ENCODE measurements at places on chromosomes 3 and 15.

- DNase-seq, result no peak
These were observed 69.0 kb downstream of the RAB7A start for GRCh38 chr3:128794770-128795649.

- DNase-seq, result no peak
These were observed 4.9 kb upstream of the SLC6A6 start for GRCh38 chr3:14397531-14397930.

DNA sequence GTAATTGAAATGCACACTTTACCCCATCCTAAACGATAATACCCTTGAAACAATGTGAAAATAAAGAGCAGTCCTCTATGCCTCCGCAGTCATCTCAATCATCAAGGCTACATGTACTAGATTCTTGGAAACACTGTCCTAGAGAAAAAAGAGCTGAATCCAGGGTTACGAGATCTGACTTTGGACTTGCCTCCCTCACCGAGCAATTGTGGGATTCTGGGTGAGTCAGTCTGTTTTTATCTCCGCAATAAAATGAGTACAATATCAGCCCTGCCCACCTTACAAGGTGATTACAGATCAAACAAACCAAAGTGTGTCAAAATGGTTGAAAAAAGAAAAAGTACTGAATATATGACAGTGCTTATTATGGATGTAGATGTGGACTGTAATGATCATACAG is 152.3 kb upstream of the SNTN start:
- DNase-seq, result no peak

- DNase-seq, result no peak
These were observed 22.9 kb downstream of the LNP1 start for GRCh38 chr3:100424261-100424660.

- no peak for DNase-seq
These were observed 124.3 kb downstream of the BDH1 start for GRCh38 chr3:197431346-197431910.

GRCh38 chr15:28975766-28976179 is 90.0 kb downstream of the APBA2 start:
- DNase-seq, result no peak

DNA sequence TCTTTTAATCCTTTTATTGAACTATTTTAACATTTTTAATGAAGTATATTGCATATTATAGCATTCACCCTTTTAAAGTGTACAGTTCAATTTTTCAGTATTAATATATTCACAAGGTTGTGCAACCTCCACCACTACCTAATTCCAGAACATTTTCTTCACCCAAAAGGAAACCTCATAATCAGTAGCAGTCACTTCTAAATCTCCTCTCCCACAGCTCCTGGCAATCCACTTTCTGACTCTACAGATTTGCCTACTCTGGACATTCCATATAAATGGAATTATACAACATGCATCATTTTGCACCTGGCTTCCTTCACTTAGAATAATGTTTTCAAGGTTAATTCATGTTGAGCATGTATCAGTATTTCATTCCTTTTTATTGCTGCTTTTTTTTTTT is 55.0 kb upstream of the HRH1 start:
- no peak for DNase-seq

DNA sequence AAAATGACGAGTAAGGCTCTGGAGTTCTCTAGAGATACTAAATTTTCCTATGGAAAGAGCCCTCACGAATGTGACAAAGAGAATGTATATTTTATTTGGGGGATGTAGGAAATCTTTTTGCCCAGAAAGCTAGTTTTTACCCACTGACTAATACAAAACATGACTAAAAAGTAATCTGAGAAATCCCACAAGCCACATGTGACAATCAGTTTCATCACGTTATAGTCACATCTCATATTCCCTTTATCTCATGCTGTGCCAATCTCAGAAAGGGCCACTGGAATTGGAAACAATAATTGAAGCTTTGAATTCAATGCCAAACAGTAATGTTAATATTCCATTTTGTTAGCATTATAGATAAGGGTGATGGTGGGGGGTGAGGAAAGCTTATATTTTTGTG is 509.0 kb upstream of the GOLIM4 start:
- DNase-seq, result no peak

- DNase-seq, result no peak
These were observed 245.2 kb downstream of the CD47 start for GRCh38 chr3:107845380-107846278.

Data from dorsolateral prefrontal cortex (tissue), 122 donors.